ENCODE measurements at places on chromosomes 12 and 14.

- DNase-seq: no peak
Measured at GRCh38 chr14:64292197-64292596, 2.0 kb downstream of the ESR2 start.

DNA sequence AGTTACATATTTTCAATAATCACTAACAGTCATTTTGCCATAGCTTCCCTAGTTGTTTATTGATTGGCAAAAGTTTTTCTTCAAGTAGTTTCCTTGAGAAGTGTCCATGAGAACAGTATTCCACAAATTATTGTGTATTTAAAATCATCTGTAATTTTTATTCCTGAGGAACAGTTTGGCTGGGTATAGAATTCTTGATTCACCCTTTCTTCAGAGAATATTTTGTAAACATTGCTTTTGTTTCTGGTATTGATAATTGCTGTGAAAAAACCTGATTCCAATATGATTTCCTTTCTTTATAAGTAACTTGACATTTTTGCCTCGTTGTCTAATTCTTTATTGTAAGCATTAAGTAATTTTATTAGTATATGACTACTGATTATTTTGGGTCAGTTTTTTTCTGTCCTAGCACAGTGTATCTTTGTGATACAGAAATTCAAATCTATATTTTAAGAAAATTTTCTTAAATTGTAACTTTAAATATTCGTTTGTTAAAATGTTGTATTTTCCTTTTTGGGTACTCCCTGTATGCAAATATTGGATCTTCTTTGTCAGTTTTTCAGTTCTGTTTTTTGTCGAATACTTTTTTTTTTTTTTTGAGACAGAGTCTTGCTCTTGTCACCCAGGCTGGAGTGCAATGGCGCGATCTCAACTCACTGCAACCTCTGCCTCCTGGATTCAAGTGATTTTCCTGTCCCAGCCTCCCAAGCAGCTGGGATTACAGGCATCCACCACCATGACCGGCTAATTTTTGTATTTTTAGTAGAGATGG lies 162.0 kb upstream of the ATP2B1 start:
- DNase-seq: no peak

- DNase-seq: no peak
Measured at GRCh38 chr12:101957252-101957959, 80.0 kb downstream of the DRAM1 start.

DNA sequence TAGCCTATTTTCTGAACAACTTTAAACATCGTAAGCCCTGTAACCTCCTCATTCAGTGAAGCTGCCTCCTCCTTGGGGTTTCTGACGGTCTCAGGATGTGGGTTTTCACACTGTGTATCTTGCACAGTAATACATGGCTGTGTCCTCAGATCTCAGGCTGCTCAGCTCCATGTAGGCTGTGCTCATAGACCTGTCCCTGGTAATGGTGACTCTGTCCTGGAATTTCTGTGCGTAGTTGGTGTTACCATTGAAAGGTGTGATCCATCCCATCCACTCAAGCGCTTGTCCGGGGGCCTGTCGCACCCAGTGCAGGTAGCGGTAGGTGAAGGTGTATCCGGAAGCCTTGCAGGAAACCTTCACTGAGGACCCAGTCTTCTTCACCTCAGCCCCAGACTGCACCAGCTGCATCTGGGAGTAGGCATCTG lies 980.5 kb downstream of the TMEM121 start:
- DNase-seq: no peak

DNA sequence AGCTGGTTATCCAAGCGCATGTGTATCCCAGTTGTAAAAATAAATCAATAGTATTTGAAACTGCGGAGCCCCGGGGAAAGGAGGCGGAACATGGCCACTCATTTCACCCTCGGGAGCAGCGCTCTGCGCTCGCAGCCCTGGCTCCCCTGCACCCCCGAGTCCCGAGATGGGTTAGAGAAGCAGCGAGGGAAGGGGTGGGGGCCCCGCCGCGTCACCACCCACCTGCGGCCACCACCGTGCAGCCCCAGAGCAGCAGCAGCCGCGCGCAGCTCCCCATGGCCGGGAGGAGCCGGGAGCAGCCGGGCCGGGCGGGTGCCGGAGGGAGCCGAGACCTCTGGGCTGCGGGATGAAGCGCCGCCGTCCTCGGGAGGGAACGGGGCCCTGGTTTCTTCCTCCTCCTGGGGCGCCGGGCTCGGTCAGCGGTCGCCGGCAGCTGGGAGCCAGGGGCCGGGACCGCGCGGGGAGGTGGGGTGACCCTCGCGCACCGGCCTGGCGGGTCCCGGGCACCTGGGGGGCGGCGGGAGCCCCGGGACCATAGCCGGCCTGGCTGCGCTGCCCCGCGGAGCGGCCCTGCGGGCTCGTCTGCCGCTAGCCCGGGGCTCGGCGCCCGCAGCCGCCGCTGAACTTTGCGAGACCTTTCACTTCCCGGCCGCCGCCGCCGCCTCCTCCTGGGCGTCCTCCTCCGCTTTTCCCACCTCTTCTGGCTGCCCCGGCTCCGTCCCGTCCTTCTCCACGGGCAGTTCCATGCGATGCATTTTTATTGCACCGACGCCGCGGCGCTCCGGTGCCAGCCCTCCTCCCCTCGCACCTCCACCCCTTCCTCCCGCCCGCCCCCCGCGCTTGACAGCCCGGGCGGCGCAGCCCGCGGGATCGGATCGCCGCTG lies at the start of gene NTN4:
NTN4 (minus strand) TSS at position 732 of the 884 bp plus-strand sequence; CDS start at position 277, 455 bp downstream.
- DNase-seq: no peak

All from NCI-H1930 (cell line).